ENCODE measurements at places on chromosomes 4 and X.

DNA sequence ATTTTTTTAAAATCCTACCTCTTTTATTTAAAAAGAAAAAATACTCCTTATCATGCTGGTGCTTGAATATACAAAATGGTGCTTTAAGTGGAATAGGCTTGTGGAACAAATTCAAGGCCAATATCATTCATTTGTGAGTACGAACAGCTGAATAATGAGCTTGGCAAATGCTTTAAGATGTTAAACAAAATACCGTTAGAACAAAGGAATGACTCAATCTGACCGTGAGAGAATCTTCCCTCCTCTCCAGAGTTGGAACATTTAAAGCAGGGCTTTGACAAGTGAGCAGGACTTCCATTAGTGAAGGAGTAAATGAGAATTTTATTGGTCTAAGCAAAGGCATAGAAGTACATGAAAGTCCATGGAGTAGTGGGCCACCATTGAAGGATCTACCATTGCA lies 74.5 kb downstream of the DCLK2 start:
- peak; percentile 48 for DNase-seq

- DNase-seq: no peak
These were observed 1009.0 kb upstream of the LCORL start for GRCh38 chr4:19030536-19030935.

- no peak for DNase-seq
These were observed 229.9 kb upstream of the AFF2 start for GRCh38 chrX:148270499-148270898.

GRCh38 chrX:95903490-95903889 lies 781.2 kb upstream of the DIAPH2 start:
- no peak for DNase-seq

DNA sequence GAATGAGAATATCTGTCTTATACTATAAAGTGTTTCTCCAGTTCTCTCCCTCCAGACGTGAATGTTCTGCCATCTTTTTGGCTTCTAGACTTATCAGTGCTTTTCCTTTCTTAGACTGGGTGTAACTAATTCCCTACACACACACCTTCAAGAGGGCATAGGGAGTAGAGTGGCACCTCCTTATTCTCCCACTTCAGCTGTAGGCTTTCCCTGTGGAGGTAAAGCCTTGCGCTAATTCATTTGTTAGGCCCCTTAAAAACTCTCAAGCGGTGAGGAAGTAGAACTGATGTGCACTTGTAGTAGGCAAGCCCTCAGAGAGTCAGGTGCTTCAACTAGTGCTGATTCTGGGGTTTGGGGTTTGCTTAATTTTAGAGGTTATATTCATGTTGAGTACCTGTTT lies 10.0 kb downstream of the KLHL2 start:
- DNase-seq: no peak

- no peak for DNase-seq
These were observed 112.6 kb downstream of the PHKA2 start for GRCh38 chrX:18871161-18871890.

DNA sequence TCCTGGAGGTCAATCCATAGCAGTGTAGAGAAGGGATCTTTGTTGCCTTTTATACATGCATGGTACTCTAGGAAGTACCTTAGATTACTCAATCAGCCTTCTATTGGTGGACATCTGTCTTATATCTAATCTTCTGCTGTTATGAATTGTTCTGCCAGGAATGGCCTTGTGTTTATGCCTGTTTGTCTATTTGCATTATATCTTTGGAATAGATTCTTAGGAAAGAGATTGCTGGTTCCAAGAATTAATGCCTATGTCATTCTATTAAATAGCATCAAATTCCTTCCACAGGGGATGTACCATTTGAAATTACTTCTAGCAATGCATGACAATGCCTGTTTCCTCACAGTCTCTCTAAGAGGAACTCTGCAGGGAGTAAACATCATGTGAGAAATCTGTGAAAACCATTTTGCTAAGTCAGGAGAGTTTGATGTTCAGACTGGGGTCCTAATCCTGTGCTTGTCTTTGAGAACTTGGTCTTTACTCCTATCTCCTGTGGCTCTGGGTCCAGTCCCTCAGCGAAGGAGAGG lies 42.5 kb downstream of the BEX3 start:
- no peak for DNase-seq

DNA sequence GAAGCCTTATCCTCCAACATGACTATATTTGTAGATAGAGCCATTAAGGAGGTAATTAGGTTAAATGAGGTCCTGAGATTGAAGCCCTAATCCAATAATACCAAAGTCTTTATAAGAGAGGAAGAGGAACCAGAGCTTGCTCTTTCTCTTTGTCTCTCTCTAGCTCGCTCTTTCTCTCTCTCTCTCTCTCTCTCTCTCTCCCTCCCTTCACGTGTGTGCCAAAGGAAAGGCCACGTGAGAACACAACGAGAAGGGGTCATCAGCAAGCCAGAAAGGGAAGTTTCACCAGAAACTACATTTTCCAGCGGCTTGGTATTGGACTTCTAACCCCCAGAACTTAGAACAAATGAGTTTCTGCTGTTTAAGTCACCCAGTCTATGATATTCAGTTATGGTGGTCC lies 1540.5 kb downstream of the C4orf33 start:
- peak; percentile 7 for DNase-seq

DNA sequence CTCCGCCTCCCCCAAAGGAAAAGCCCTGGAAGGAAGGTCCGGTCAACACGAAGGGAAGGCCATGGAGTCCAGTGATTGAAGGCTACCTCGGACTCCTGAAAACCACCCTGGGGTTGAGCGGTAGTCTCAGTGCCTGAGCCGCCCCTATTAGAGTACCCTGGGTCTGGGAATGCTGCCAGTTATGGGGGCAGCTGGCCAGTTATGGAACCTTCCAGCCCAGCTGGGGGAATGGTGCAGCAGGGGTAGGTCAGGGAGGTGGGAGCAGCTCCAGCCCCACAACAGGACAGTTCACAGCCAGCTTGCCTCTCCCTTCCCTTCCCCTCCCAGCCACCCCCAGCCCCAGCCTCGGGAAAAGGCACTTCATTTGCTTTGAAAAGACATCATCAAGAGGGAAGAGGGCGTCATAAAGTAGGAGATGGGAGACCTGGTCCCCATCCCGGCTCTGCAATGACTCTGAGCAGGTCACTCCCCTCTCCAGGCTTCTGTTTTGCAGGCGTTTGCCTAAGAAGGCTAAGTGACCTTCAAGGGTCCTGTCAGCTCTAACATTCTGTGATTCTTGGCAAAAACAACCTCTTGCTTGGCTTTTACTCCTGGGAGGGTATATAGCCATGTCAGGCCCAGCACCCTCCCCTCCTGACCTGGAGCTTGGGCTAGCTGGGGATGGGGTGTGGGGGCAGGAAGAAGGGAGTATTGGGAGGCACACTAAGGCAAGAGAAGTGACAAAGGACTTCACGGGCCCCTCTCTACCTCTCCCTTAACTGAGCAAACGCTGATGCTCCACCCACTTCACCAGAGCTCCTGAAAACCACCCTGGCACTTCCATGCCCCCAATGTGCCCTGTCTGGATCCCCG lies 8.0 kb downstream of the APLN start:
- no peak for DNase-seq

DNA sequence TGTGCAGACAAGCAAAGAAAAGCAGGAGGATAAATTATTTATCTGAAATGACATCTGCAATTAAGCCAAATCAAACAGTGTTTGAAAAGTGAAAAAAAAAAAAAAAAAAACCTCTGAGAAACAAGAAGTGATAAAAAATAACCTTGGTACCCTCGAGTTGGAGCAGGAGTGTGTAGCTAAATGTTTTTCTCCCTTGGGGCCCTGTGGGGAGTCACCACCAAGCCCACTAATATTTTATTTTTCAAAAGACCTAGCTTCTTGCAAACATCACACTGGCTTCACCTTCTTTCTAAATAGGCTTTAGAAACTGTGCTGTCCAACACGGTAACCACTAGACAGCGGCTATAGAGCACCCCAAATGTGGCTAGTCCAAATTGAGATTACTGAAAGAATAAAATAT lies 47.7 kb downstream of the SNX25 start:
- DNase-seq: no peak

DNA sequence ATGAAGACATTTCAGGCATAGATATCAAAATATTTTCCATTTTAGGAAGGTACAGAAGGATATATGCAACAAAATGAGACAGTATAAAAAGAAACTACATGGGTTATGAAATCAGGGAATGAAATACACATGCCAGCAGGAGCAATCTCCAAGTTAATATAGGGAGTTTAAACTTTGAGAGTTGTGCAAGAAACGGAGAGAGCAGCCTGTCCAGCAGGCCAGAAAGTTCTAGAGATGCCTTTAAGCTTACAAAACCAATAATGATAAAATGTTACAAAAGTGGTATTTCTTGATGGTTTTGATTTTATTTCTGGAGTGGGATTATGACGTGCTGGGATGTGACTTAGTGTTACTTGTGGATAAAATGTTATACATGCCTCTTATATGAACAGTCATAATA lies 2047.9 kb downstream of the ARAP2 start:
- no peak for DNase-seq

DNA sequence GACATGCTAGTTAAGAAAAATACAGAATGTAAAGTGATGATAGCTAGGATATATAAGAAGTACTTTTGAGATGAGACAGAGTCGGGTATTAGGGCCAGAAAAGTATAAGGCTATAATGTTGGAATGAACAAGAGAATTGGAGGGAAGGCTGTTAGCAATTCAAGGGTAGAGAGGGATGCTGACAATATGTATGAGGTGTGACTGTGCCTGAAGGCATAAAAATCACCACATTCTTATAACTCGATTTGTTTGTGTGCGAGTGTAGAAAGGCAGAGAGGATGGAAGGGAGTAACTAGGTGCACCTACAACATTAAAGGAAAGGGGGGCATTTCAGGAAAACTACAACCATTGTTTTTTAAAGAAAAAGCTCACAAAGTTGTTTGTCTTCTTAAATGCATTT lies 86.0 kb downstream of the FAT4 start:
- no peak for DNase-seq

- no peak for DNase-seq
These were observed 291.5 kb upstream of the GALNTL6 start for GRCh38 chr4:171521726-171522125.

DNA sequence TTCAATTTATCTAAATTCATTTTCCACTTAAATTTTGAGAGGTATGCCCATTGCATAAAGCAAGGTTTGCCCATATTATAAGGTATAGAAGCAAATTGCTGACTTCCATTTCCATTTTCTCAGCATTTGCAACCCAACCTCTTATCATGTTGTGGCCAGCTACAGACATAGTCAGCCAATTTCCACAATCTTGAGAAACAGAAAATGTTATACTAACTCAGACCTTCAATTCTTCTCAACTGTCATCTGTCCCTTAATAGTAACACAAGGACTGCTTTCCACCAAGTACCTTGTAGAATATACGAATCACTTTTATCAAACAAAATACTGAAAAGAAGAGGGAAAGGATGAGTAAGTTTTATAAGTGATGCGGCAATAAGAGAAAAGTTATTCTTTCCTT lies 11.2 kb upstream of the GRIA3 start:
- DNase-seq: no peak

DNA sequence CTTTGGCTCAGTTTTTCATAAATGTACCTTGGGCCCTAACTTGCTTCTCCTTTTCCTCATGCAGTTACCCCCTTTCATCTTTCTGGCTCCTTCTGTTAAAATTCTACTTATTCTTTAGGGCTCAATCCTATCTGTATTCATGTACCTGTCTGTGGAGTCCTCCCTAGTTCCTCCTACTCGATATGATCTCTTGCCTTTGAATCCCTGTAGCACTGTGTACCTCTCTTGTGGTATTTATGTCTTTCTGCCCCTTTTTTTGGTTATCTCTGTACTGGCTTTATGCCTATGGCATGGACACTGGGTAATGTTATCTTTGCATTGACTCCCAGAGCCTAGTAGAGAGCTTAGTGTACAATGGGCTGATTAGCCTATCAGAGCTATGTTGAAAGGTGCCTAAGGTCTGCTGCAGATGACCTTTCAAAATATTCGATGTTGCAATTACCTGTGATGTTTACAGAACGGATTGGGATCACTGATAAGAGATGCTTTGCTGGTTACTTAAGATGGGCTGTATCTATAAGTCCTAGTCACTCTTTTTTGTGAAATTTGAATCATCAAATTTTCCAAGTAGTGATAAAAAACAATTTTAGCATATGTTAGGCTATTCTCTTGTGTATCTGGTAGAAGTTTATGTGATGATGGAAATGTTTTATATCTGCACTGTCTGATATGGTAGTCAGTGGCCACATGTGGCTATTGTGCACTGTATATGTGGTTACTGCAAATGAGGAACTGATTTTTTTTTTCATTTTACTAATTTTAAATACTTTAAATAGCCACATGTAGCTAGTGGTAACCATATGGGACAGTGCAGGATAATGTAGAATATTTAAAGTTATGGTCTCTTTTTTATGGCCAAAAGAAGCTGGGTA lies 33.5 kb downstream of the TMEM164 start:
- no peak for DNase-seq

- DNase-seq: no peak
These were observed 31.9 kb downstream of the FAT4 start for GRCh38 chr4:125346616-125347015.
